ENCODE measurements at places on chromosomes 11 and 22.

- H3K27me3 ChIP-seq: no peaks in the 10 kb centered on the region
- H3K27ac ChIP-seq: no peak overlapping the region
- peaks cover 6% of the 10 kb centered on the region for H3K4me1 ChIP-seq
- DNase-seq: no peak
- peaks cover 8% of the 10 kb centered on the region for H3K36me3 ChIP-seq
- no peak overlapping the region for H3K4me3 ChIP-seq
Observed at GRCh38 chr22:44127356-44127755, 53.4 kb upstream of the PARVG start.

GRCh38 chr22:45963821-45964220, 13.1 kb downstream of the WNT7B start:
- no peak overlapping the region for H3K4me3 ChIP-seq
- H3K36me3 ChIP-seq: no peaks in the 10 kb centered on the region
- H3K27me3 ChIP-seq: peaks cover 37% of the 10 kb centered on the region
- no peaks in the 10 kb centered on the region for H3K4me1 ChIP-seq
- no peak overlapping the region for H3K27ac ChIP-seq

DNA sequence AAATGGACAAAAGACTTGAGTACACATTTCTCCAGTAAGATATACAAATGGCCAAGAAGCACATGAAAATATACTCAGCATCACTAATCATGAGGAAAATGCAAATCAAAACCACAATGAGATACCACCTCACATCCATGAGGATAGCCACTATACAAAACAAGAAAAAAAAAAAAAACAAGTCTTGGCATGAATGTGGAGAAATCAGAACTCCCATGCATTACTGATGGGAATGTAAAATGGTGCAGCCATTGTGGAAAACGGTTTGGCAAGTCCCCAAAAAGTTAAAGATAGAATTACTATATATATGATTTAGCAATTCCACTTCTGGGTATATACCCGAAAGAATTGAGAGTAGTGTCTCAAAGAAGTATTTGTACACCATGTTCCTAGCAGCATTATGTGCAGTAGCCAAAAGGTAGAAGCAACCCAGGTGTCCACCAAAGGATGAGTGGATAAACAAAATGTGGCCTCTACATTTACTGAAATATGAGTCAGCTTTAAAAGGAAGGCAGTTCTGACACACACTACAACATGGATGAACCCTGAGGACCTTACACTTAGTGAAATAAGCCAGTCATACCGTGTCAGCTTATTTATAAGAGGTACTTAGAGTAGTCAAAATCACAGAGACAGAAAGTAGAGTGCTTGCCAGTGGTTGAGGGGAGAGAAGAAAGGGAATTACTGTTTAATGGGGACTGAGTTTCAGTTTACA, 146.3 kb downstream of the WNT7B start:
- H3K27me3 ChIP-seq: no peaks in the 10 kb centered on the region
- peaks cover 6% of the 10 kb centered on the region for H3K4me1 ChIP-seq
- no peak for DNase-seq
- peaks cover 6% of the 10 kb centered on the region for H3K36me3 ChIP-seq
- no peak overlapping the region for H3K27ac ChIP-seq

DNA sequence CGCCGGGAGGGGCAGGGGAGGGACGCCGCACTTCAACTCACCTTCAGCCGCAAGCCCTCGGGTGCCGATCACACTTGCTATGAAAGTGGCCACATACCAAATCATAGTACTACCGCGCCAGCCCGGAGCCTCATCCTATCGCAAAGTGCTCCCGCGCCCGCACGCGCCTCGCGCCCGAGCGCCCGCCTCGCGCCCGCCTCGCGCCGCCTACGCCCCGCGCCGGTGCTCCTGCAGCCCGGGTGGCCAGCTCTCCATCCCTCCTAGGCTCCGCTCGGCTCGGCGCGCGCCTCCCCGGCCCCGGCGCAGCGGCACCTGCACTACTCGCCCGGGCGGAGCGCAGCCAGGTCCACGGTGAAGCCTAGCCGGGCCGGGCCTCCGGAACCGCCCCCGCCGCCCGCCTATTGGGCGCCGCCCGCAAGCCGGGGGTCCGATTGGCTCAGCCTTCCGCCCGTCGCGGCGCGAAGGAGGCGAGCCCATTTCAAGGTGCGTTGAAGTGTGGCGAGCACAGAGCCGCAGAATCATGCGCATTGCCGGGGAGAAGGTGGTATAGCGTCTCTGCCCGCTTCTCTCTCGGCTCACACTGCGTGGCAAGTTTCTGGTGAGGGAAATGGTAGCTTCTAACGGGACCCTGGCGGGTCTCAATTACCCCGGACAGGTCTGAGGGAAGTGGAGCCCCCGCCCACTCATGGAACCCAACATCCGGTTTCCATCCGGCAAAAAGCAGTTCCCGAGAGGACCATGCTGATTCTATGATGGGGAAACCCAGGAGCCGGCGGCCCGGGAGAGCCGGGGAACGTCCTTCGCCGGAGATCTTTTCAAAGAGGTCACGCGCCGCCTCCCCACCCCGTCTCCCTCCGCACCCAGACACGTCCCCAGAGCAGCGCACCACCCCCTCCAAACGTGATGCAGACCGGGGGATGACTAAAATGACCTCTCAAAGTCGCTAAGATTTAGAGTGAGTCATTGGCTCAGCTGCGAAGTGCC, at the start of gene IGSF9B:
Gene IGSF9B, minus strand, starts transcription at position 319 of the 984 bp plus-strand sequence. Its CDS starts 214 bp downstream, at position 105.
- H3K27ac ChIP-seq: peak within 1 kb of the TSS; percentile 71
- H3K4me1 ChIP-seq: peaks cover 37% of the 10 kb centered on the region
- peak; percentile 85 for DNase-seq
- H3K4me3 ChIP-seq: peak within 1 kb of the TSS; percentile 89

- H3K4me3 ChIP-seq: no peak overlapping the region
- no peak overlapping the region for H3K27ac ChIP-seq
- no peak for DNase-seq
- no peaks in the 10 kb centered on the region for H3K27me3 ChIP-seq
- H3K4me1 ChIP-seq: no peaks in the 10 kb centered on the region
Observed at GRCh38 chr22:46626911-46627805, 7.0 kb downstream of the GRAMD4 start.

DNA sequence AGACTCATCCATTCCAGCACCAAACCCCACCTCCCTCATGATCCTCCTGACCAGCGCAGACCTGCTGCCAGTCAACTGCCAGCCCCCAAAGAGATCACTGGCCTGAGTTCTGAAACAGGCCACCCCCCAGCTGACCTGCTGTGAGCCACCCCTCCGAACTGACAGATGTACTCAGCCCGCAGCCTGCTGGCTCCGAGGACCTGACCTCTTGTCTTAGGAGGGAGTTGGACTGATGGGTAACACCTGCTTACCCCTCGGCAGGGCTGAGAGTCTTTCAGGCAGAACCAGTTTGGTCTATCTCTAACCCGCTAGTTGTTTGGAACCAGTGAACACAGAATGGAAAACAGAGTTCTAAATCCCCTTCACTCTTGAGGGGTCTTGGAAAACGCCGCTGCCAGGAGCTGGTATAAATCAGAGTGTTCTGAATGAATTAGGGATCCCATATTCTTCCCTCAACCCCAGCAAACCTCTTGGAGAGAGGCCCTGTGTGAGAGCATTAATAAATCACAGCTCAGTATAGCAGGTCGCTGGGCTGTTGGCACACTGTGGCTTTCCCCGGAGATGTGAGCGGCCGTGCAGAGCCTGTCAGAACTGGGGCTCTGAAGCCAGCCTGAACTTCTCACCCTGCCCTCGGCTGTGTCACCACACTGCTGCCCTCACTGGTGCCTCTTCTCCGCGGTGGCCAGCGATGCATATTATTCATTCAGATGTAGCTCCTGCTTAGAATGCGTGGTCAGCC, 165.1 kb upstream of the NCAM1 start:
- no peaks in the 10 kb centered on the region for H3K4me1 ChIP-seq
- H3K27ac ChIP-seq: no peak overlapping the region
- DNase-seq: no peak
- H3K27me3 ChIP-seq: peaks cover 21% of the 10 kb centered on the region

DNA sequence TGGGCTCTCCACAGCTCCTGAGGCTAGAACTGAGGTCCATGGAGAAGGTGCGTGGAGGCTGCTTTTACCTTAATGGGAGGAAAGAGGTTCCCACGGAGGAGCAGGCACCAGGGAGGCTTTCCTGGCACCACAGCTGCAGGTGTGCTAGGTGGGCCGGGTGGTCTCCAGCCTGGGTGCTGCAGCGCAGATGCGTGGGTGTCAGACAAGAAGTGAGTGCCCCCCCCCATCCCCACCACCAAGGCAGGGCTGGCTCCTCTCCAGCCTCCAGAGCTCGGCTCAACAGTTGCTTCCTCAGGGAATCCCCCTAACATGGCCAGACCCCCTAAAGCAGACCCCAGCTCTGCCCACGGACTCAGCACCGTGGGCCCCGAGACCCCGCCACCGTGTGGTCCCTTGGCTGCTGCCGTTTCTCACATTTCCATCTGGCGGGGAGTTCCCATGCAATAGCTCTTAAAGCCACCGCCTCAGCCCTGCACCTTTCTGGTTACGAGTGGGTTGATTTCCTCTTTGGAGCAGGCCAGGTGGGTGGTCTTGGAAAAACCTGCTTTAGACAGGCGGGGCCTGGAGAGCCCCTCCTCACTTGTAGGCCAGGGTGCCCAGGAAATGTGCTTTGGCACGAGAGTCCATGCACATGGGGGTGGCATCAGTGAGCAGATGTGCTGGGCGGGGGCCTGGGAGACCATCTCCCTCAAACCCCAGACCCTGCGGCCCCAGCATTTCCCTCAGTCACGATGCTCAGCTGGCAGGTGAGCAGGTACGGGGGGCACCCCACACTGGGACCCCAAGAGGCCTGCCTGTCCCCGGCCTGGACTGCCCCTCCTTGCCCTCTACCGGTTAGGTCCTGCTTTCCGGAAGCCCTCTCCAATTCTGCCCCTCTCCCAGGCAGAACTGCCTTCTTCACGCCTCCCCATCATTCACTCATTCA, 93.7 kb downstream of the ARHGAP8 start:
- H3K36me3 ChIP-seq: peaks cover 5% of the 10 kb centered on the region
- H3K4me3 ChIP-seq: no peak overlapping the region
- H3K27me3 ChIP-seq: peaks cover 21% of the 10 kb centered on the region
- no peaks in the 10 kb centered on the region for H3K4me1 ChIP-seq
- no peak for DNase-seq

DNA sequence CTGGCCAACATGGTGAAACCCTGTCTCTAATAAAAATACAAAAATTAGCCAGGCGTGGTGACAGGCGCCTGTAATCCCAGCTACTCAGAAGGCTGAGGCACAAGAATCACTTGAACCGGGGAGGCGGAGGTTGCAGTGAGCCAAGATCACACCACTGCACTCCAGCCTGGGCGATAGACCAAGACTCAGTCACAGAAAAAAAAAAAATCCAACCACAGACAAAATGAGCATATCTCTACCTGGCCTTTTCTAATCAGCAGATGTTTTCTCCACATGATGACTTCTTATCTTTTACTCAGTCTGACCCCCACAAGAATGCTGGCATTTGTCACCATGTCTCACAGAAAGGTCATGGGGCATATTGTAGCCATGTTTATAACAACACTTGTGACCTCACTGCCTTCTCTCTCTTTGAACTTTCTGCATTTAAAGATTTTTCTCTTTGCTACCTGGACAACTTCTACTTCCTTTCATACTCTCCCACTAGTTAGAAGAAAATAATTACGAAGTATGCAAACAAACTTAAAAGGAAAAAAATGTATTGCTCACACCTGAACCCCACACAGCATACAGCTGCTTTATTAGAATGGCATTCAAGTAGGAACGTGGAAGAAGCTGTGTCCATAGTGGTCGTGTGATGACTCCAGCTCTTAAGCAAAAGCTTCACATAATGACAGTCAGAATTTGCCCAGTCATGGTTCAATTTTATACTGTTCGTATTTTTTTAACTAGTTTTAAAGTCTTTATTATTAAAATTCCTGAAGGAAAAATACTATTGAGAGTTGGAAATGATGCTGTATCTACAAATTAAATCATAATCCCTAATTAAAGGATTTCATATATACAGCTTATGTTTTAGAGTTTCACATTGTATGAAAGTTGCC, 65.4 kb downstream of the ZC3H12C start:
- no peak overlapping the region for H3K27ac ChIP-seq
- no peak for DNase-seq
- H3K36me3 ChIP-seq: no peaks in the 10 kb centered on the region
- H3K4me3 ChIP-seq: no peak overlapping the region
- no peaks in the 10 kb centered on the region for H3K4me1 ChIP-seq

- no peaks in the 10 kb centered on the region for H3K4me1 ChIP-seq
- no peaks in the 10 kb centered on the region for H3K36me3 ChIP-seq
- H3K27me3 ChIP-seq: peaks cover 49% of the 10 kb centered on the region
Observed at GRCh38 chr11:70710601-70711000, 312.3 kb downstream of the CTTN start.

Data from central memory CD8-positive, alpha-beta T cell (primary cell).